ENCODE measurements at places on chromosomes 12 and 14. TPM values are rescaled to one million over a fixed set of nuclear protein-coding genes. Genes with fewer than 3 reads are reported as not detected.
A peak's percentile ranks its signal among the peaks of the same experiment; 100 is the strongest.

DBX2 gene
- total RNA-seq, result not detected

APPL2 gene
- 59.6 TPM for total RNA-seq

KCNK10 gene
- not detected for total RNA-seq

GDF3 gene
- not detected for total RNA-seq

FOXG1 gene
- not detected for total RNA-seq

DNA sequence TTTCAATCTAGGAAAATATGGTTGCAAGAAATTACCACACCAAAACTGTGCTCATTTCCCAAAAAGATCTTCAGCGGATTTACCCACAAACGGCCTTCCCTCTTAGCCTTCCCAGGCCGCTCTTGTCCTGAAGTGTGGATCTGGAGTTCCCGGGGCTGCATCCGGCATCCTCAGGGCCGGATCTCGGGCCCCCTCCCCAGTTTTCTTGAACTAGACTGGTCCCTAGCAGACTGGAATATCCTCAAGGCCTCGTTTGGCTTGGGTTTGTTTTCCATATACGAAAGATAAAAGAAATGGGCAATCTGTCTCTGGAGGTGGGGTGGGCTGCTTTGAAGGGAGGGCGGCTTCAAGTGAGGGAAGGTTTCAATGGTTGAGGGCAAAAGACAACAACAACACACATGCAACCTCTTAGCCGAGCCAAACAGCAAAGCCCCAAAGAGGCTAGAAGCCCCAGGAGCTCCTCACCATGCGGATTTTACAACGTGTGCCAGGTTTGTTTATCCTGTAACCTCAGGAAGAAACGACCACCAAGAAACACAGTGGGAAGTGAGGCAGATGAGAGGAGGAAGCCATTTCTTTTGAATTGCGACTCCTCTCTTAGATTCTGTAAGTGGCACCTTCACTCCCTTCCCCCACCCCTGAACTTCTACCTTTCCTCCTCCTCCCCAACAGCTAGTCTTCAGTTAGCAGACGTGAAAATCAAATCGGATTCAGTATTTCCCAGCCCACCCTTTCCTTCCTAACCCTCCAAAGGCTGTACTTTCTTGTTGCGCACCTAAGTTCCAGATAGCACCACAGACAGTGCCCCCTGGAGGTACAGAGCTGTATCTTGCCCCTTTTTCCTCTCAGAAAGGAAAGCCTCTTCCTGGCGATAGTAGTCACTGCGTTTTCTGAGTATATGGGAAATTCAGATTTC is 2.6 kb downstream of the MYF6 start:
- H3K27ac ChIP-seq, result no peak overlapping the region
- no peak for DNase-seq
- no peaks in the 10 kb centered on the region for H3K36me3 ChIP-seq
- no peak overlapping the region for H3K4me3 ChIP-seq
- H3K4me1 ChIP-seq, result no peaks in the 10 kb centered on the region
- peaks cover 11% of the 10 kb centered on the region for H3K27me3 ChIP-seq

DNA sequence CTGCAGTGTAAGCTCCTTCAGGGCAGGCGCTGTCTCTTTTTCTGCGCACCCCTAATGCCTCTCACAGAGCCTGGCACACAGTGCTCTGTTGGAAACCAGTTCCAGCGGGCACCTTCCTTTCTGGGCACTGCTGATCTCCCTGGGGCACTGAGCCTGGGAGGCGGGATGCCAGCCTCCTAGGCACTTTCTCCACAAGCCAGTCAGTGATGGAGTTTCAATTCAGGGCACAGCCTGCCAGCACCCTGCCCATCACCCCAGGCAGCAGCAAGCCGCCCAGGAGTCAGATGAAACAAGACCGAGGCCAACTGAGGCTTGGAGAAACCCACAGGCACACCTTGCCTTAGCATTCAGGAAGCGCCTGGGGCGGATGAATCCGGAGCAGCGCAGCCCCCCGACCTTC is 5.7 kb upstream of the CTDSP2 start:
- peaks cover 17% of the 10 kb centered on the region for H3K4me1 ChIP-seq
- no peak for DNase-seq
- peak overlapping the region; percentile 61 for H3K4me3 ChIP-seq
- peaks cover 2% of the 10 kb centered on the region for H3K27me3 ChIP-seq
- H3K36me3 ChIP-seq, result no peaks in the 10 kb centered on the region

- peaks cover 9% of the 10 kb centered on the region for H3K36me3 ChIP-seq
- no peaks in the 10 kb centered on the region for H3K4me1 ChIP-seq
- no peaks in the 10 kb centered on the region for H3K27me3 ChIP-seq
Measured at GRCh38 chr14:77302926-77303325, 17.8 kb downstream of the POMT2 start.
